ENCODE measurements at places on chromosomes 11 and 22.

DNA sequence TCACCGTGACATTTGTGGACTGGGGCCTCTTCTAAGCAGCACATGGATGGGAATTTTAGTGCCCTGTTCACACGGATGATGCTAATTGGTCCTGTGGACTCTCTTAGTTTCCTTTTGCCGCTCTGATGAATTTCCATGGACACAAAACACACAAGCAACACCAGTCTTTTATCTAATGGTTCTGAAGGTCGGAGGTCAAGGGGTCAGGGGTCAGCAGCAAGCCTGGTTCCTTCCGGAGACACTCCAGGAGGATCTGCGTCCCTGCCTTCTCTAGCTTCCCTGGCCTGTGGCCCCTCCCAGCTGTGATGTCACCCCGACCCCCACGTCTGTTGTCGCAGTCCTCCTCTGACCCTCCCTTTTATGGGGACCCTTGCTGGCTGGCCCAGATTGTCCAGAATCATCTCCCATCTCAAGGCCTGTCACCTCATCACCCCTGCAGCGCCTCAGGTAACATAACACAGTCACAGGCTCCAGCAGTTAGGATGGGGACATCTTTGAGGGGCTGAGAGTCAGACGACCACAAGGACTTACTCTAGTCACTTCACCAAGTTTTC, 6.8 kb downstream of the NADSYN1 start:
- DNase-seq, result no peak

- no peak for DNase-seq
These were observed 27.3 kb downstream of the NTM start for GRCh38 chr11:131397675-131398074.

GRCh38 chr11:130223291-130223971, 63.8 kb downstream of the ST14 start:
- no peak for DNase-seq

GRCh38 chr22:37802310-37803194, 5.2 kb upstream of the GCAT start:
- DNase-seq, result no peak

- DNase-seq, result no peak
These were observed 642 bp downstream of the NAA40 start for GRCh38 chr11:63939397-63939891.

GRCh38 chr11:35304386-35304775, 115.0 kb downstream of the SLC1A2 start:
- DNase-seq, result no peak

- DNase-seq, result no peak
These were observed 42.4 kb downstream of the SMCO4 start for GRCh38 chr11:93500759-93501158.

DNA sequence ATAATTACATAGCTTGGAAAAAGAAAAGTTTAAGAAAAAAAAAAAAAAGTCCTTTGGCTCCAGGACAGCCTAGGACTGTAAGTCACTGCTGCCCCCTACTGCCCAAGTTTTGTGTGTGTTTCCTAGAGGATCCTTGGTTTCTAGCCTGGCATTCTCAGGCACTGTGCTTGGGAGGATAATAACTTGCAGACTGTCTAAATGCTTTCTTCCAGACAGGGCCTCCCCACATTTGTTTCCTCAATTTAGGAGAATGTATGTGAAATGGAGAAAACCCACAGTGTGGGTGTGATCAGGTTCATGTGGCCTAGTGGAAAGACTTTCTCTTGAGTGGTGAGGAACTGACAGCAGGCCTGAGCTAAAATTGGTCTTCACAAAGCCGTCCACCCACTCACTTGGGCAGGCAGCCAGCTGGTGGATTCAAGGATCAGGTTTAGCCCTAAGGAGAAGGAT, 191.0 kb downstream of the NAV2 start:
- DNase-seq, result peak; percentile 78

GRCh38 chr11:101498891-101499290, 84.9 kb downstream of the TRPC6 start:
- no peak for DNase-seq

DNA sequence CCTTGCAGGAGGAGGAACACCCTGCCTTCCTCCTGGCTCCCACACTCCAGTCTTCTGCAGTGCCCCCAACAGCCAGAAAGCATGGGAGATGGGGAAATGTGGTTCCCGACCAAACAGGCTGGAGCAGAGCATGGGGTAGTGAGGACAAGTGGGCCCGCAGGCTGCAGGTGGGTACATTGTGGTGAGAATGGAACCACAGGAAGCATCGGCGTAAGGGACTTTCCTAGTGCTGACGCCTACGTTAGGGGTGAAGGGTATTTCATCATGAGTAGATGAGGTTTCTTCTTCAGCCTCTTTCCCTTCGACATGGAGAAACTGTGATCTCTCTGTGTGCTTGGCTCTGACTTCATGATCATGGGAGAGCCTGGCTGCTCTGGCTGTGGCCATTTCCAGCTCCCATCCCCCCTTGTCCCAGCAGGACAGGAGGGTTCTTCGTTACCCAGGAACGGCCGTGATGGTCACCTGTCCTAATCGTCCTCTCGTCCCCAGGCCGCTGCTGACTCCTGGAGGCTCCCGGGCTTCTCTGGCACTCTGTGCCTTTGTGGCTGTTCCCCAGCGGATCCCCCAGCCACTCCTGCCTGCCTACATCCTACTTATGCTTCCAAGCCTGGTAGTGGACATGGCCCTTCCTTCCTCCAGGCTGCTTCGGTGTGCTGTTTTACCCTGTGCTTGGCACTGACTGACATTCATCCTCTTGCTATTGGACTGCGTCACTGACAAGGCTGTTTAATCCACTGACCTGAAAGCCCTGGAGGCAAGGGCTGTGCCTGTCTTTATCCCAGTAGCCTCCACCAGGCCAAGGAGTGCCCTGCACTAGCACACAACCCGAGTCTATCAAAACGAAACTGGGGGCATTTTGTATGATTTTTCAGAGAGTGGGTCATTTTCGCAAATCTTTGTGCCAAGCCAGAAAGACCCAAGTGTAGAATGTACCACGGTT, 65.2 kb upstream of the CECR2 start:
- no peak for DNase-seq

GRCh38 chr22:41862530-41863266, 29.8 kb downstream of the SREBF2 start:
- no peak for DNase-seq

DNA sequence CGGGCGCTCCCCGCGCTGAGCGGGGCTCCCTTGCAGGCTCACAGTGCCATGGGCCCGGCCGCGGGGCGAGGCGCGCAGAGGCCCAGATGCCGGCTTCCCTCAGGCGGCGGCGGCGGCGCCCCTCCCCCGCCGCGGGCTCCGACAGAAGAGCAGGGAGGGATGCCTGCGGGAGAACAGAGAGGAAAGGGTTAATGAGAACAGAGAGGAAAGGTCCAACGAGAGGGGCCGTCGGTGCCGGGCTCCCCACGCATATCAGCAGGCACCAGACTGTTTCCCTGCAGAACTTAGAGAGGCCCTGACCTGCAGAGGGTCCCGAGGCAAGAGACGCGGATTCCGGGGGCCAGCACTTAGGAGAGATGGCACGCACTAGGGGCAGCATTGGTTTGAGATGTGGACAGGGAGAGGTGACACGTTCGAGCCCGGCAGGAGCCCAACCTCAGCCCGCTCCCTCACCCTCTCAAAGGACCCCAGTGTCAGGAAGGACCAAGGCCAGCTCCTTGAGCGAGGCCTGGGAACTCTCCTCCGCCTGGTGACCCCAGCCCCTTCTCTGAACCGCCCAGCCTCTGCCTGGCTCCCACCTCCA, 9.1 kb downstream of the NRXN2 start:
- DNase-seq, result no peak

DNA sequence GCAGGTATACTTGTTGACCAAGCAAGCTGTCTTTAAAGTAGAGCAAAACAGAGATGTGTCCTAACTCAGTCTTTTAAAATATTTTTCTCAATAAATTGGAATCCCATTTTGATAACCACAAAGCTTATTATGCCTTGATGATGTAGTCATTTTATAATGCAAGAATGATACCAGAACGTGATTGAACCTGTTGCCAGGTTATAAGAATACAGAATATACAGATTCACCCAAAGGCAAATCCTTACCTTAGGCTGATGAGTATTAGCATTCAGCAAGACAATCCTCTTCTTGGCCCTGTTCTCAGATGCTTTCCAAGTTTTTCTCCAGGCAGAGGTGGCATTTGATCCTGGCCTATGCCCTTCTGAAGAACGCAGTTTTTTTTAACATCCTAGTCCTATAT, 76.1 kb downstream of the PPFIBP2 start:
- no peak for DNase-seq

DNA sequence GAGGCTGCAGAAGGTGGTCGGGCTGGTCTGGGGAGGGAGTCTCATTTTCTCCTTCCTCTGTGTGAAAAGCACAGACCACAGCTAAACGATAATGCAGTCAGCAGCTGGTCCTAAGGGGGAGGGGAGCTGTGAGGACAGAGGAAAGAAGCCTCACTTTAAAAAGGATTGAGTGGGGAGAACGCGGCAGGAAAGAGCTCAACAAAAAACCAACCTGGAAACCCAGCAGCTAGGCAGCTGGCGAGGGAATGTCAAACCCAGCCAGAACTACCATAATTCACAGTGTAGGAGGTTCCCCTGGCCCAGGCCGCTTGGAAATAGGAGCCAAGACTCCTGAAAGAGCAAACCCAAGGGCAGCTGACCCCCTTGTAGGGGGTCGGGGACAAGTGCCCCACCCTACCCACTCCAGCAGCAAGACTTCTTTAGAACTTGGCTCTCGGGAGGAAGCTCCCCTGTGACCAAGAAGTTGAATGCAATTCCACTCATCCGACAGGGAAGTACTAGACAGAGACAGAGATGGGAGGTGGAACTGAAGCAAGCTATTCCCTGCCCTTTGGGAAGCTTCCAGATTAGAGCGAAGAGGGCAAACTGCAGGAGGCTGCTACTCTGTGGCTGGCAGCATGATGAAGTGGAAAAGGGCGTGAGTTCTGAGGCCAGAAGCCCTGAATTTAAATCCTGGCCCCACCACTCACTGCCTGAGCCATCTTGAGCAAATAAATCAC, 16.5 kb upstream of the DGKZ start:
- DNase-seq, result no peak

- DNase-seq, result no peak
These were observed 637 bp upstream of the ZBTB16 start for GRCh38 chr11:114058871-114059277.

- no peak for DNase-seq
These were observed 333.0 kb upstream of the NARS2 start for GRCh38 chr11:78907636-78908035.

GRCh38 chr11:104583857-104584256, 314.4 kb downstream of the CASP12 start:
- DNase-seq, result no peak

DNA sequence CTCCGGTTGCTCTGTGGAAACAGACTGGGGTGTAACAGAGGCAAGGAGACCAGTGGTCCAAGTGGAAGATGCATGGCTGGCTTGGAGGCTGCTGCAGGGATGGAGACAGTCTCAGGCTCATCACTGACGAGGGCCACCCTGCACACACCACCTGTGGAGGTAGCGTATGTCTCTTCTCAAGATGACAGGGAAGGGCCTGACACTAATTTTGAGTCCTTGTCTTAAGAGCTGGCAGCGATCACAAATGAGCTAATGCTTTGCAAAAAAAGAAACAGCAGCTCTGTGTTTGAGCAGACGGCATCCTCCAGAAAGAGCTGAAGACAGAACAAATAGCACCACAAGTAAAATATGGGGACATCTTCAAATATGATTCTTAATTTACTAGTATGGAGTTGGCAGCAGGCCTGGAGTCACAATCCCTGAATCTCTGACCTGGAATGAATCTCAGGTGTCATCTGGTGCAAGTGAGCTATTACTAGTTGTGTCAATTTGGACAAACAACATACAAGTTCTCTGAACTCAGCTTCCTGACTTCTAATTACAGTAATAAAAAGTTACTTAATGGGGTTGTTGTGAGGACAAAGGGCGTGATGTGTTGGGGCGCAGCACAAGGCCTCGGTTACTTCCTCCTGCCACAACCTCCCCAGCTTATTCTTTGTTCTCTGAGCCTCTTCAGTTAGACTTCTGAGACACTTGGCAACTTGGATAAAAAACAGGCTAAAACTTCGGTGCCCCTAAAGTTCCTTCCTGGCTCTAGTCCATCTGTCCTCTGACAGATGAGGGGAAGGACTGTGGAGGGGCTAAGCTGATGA, 95.2 kb upstream of the BID start:
- DNase-seq, result no peak

GRCh38 chr22:48624401-48624800, 1203.3 kb downstream of the BRD1 start:
- DNase-seq, result no peak

GRCh38 chr11:72686639-72687220, 12.5 kb upstream of the PDE2A start:
- no peak for DNase-seq

DNA sequence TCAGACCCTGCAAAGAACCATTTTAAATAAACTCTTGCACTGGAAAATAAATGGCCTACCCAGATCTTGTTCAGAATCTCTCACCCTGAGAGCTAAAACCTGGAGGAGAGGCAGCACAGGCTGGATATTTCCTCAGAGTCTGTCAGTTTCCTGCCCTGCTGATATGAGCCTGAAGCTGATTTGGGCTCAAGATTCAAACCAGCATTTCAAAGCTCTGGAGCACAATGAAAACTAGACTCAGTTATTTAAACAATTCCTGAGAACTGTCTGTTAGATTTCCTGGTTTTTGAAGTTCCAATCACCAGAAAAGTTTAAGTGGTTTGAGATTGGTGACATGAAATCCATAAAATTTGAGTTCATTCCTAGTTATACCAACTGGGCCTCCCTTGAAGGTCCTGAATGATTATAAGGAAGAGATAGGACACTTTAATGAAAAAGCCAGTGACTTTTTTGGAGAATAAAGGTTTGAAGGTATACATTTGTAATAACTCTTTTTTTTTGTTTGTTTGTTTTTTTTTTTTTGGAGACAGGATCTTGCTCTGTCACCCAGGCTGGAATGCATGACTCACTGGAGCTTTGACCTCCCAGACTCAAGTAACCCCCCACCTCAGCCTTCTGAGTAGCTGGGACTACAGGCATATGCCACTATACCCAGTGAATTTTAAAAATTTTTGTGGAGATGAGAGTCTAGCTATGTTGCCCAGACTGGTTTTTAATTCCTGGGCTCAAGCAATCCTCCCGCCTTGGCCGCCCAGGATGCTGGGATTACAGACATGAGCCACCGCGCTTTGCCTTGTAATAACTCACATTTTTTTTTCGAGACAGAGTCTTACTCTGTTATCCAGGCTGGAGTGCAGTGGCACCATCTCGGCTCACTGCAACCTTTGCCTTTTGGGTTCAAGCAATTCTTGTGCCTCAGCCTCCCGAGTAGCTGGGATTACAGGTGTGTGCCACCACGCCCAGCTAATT, 8.0 kb upstream of the ESAM start:
- peak; percentile 22 for DNase-seq
